Stimulated activated CD4-positive, alpha-beta T cell treated with anti-CD3 and anti-CD28 coated beads, TNF-alpha, amount 100 ng/mL, for 48 hours (primary cell): ENCODE measurements at places on chromosomes 1 and 21.

DNA sequence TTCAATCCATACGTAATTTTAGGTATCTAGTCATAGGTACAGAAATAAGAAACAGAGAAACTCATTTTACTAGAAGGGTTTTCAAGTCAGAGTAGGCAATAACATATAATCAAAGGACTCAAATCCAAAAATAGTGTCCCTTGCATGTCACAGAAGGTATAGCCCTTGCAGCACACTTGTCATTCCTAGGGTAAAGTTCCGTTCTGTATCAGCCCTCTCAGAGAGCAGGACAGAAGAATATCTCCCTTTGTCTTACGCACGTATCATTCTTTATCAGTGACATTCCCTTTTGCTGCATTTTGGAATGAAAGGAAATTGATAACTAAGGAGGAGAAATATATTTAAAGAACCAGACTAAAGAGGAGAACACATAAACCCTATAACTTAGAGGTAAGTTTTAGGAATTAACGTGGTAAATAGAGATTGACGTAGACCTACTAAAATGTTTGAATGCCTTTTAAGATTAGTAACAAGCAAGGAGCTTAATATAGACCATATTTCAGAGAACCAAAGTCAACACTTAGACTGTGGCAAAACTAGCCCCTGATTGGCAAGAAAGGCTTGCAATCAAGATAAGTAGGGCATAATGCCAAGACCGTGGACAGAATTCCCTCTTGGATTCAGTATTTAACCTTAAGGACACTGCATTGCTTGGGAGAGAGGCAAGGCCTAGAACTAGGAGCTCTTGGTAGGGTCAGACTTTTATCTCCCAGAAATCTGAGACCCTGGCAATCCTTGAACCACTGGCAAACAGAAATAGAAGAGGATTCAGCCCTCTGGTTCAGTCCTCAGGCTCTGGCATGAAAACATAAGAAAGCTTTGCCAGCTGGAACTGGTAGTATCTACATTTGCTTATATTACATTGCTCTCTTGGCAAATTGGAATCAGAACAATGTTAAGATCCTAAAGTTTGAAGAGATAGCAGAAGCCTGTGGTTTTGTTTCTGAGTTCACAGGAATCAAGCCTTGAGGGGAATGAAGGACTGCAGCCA lies 232.1 kb downstream of the ASTN1 start:
- no peak for DNase-seq

GRCh38 chr1:165235155-165235776 lies 121.2 kb downstream of the LMX1A start:
- no peak for DNase-seq

DNA sequence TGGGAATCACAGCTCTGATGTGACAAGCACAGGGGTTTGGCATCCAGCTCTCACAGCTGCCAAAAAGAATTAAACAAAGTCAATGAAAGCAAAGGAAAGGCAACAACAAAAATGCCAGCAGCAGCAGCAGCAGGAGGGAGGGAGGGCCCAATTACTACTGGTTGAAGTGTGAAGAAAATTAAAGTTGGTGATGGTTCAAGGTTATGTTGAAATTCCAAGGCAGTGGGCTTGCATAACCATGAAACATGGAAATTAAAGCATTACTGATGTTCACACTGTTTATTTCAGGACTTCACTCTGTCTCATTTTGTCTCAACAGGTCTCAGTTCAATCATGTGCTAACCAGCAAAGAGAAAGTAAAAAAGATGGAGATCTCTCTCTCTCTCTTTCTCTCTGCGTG lies 220.3 kb upstream of the LYPLAL1 start:
- no peak for DNase-seq

DNA sequence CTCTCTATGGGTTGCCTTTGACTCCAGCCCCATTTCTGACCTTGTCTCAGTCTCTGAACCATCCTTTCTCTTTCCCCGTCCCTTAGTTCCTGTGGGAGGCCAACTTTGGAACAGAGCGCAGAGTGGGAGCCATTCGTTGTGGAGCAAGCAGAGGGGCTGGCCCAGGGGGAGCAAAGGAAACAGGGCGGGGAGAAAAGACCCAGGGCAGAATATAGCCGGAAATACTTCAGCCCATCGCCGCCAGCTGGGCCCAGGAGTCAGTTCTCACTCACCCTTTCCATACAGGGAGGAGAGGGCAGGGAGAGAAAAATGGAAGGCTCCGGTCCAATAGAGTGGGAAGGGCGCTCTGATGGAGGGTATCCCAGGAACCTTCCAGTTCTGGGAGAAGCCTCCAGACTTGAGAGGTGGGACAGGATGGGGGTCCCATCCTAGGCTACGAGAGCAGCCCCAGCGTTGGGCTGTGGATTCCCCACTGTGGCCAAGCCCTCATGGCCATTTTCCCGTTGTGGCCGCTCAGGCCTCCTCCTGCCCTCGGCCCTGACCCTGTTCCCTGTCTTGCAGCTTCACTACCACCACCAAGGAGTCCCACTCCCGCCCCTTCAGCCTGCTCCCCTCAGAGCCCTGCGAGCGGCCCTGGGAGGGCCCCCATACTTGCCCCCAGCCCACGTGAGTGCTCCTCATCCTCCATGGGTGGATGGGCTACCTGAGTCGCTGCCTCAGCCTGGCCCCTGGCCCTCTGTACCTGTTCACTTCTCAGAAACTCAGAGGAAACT lies 10.9 kb downstream of the PEAR1 start:
- no peak for DNase-seq

DNA sequence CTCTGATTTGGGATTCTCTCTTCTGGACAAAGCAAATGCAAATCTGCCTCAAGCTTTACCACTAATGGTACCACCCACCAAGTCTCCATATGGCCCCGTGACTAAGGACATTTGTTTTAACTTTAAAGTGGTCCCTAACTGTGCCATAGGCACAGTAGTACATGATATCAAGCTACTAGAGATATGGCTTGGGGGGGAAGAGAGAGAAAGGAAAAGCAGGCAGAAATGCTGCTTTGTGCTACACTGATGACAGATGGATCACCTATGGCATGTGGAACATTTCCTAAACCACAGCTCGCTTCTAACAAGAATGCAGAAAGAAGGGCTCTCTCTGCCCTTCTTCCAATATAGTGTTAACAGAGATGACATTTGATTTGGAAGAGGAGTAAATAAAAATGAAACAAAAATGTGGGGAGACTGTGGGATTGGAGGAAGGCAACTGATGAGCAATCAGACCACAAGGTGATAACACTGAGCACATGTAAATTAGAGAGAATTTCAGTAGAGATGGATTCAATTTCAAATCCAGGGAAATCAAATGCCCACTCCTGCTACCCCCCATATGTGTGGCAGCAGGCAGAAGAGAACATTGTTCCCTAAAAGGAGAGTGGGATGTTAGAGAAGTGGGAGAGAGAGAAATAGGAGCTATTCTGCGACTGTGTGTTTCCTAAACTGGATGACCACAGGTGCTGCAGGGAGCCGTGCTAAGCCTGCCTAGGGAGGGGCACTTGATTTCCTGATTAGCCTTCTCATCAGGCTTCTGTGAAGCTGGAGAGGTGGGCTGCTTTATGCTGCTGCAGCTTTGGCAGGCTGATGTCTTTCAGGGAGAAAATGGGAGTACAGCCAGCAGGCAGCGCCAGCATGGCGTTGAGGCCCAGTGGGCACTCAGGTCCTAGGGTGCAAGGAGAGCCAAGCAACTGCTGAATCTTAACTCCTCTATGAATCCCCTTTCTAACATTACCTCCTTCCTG lies 75.3 kb downstream of the ZNF648 start:
- no peak for DNase-seq

GRCh38 chr1:205141236-205142101 lies 19.7 kb upstream of the RBBP5 start:
- DNase-seq, result peak; percentile 75

DNA sequence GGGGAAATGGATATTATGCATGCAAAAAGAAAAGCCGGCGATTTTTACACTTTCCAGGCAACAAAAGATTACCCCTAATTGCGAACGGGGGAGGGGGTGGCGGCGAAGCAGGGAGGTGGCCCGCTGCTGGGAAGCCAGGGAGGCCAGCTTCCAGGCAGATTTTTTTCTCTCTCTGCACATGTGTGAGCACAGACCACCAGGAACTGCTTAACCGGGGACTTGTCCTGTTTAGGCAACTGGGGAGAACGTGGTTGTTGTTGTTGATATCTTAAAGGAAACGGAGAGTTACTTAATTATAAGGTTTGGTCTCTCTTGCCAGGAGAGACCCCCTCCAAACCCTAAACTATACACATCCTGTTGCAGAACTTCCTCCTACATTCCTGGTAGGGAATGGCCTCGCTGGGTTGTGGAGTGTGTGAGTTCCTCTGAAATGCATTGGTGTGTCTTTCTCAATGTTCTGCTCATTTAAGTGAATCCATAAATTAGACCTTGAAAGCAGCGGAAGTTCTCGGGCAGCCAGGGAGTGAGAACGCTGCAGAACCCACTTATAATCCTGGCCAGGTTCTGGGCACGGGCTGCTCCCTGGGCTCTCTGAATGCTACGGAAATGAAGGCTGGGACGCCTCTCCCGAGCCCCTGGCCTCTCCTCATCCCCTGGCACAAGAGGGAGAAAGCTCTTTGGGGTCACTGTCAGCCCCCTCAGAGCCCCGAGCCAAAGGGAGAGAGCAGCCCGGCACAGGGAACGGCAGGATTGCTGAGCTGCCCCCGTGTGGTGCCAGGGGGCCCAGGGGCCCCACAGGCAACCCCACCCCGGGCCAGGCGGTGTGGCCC lies 250.0 kb downstream of the FOXD2 start:
- no peak for DNase-seq

DNA sequence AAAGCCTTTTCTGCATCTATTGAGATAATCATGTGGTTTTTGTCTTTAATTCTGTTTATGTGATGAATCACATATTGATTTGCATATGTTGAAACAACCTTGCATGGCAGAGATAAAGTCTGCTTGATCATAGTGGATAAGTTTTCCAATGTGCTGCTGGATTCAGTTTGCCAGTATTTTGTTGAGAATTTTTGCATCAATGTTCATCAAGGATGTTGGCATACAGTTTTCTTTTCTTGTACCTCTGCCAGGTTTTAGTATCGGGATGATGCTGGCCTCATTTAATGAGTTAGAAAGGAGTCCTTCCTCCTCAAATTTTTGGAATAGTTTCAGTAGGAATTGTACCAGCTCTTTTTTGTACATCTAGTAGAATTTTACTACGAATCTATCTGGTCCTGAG lies 55.0 kb downstream of the COL24A1 start:
- DNase-seq, result no peak

- DNase-seq, result no peak
Observed at GRCh38 chr21:39004634-39005501, 178.4 kb downstream of the PSMG1 start.

- DNase-seq, result no peak
Observed at GRCh38 chr1:232589111-232589811, 40.7 kb downstream of the SIPA1L2 start.

GRCh38 chr1:1006305-1007159 lies 6.6 kb upstream of the HES4 start:
- no peak for DNase-seq

DNA sequence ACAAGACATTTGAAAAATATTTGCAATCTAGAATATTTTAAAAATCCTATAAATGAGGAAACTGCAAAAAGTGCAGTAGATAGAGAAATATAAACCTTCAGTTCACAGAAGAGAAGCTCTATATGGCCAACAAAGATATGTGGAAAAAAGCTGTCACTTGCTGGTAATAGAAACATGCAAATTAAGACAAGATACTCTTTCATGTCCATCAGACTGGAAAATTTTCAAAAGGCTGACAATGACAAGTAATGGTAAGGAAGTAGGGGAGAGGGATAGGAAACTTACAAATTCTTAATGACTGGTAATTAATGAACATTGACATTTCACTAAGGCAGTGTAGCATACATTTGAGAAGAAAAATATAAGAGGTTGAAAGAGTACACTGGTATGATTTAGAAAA lies 147.9 kb downstream of the MRPL39 start:
- no peak for DNase-seq

DNA sequence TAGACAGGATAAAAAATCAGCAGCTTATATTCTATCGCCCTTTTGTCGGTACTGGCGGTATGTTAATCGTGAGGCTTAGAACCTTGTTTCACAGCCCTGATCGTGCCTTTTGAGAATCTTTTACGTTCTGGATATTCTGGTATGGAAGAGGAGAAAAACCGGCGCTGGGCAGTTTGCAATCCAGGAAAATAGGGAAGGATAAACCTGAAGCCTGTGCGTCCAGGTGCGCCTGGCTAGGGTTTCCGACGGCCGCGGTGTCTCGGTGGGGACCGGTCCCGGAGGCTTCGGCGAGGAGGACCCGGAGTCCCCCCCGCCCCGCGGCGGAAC lies 258 bp upstream of the SYPL2 start:
- DNase-seq, result no peak

- no peak for DNase-seq
Observed at GRCh38 chr1:190494451-190494850, 16.8 kb upstream of the BRINP3 start.

- DNase-seq, result no peak
Observed at GRCh38 chr1:110360431-110360830, 21.3 kb downstream of the RBM15 start.

- DNase-seq, result no peak
Observed at GRCh38 chr1:244381878-244382565, 69.7 kb downstream of the ADSS2 start.

GRCh38 chr1:84379138-84379916 lies 19.0 kb upstream of the DNASE2B start:
- no peak for DNase-seq

- no peak for DNase-seq
Observed at GRCh38 chr1:77370161-77370560, 88.3 kb downstream of the AK5 start.

GRCh38 chr1:231950331-231951128 lies 323.9 kb downstream of the DISC1 start:
- no peak for DNase-seq

- DNase-seq, result no peak
Observed at GRCh38 chr1:100969327-100969726, 56.3 kb downstream of the DPH5 start.

DNA sequence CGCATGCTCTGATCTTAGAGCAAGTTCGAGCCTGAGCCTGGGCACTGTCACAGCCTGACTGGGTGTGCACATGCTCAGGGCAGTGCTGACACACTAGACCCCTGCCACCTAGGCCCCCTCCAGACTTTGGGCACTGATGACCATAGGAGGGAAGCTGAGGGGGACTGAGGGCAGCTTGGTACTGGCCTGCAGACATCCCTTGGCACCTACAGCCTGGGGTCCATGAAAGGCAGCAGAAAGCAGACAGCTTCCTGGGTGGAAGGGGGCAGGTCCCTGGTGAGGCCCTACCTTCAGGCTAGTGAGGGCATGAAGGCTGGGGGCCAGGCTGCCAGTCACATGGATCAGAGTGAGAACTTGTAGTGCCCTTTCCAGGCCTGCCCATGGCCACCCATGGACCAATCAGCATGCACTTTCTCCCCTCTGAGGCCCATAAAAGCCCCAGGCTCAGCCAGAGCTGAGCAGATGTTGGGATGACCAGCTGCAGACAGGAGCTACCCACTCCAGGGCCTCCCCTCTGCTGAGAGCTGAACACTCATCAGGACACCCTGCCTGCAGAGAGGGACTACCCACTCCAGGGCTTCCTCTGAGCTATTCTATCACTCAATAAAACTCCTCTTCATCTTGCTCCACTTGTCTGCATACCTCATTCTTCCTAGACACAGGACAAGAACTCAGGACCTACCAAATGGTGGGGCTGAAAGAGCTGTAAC lies 680.8 kb downstream of the MATN1 start:
- no peak for DNase-seq
